ENCODE measurements at places on chromosomes 1 and 21.

- no peak for DNase-seq
These were observed 34.5 kb downstream of the TMPRSS15 start for GRCh38 chr21:18369115-18369514.

GRCh38 chr1:248752161-248753028 is 3.2 kb downstream of the LYPD8 start:
- no peak for DNase-seq

- no peak for DNase-seq
These were observed 217.9 kb downstream of the RWDD3 start for GRCh38 chr1:95451904-95452303.

DNA sequence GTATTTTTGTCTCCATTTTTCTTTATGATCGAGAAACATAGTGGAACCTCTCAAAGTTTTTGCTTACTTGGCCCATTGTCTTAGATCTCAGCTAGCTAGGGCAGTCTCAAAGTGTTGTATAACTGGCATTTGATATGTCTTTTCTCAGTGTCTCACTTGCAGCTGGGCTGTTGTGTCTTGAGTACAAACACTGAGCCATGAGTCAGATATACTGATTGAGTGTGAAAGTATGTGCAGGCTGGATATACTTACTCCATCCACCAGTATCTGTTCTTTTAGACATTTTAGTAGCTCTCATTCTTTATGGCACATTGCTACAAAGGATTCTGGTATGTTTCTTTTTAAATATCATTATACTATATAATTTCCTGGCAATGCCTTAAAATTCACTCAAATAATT is 14.3 kb upstream of the GPR52 start:
- no peak for DNase-seq

GRCh38 chr1:59408608-59409240 is 111.8 kb downstream of the FGGY start:
- DNase-seq: no peak

DNA sequence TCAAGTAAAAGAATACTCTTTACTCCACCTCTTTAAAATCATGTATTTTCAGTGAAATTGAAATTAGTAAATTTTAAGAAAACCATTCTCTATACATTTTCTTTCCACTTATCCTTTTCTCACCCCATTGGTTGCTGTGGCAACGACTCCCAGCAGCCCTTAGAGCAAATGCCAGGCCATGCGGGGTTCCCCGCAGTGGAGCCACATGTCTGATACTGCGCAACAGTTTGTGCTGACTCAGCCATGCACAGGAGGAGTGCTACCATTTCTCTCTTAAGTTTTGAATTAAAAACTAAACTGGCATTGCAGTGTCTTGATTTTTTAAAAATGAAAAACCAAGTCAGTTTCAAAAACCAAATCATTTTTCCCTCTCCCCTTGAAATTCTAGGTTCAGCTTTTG is 214.1 kb upstream of the L1TD1 start:
- DNase-seq: no peak

DNA sequence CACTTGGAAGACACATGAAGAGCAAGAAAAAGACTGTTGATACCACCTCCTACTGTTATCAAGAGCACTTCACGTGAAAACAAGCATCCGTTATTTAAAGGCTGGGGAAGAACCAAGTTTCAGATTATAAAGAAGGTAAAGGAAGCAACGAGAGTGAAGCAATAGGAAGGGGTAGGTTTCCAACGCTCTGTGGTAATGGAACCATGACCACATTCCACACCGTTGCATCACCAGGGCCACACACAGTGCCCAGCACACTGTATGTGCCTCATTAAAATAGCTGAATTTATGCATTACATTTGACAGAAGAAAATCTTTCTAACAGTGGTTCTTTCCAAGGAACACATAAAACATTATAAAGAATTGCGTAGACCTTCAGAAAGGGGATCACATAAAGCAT is 435.8 kb downstream of the MRPL39 start:
- DNase-seq: no peak

GRCh38 chr1:207841901-207842300 is 69.0 kb downstream of the CD34 start:
- no peak for DNase-seq

DNA sequence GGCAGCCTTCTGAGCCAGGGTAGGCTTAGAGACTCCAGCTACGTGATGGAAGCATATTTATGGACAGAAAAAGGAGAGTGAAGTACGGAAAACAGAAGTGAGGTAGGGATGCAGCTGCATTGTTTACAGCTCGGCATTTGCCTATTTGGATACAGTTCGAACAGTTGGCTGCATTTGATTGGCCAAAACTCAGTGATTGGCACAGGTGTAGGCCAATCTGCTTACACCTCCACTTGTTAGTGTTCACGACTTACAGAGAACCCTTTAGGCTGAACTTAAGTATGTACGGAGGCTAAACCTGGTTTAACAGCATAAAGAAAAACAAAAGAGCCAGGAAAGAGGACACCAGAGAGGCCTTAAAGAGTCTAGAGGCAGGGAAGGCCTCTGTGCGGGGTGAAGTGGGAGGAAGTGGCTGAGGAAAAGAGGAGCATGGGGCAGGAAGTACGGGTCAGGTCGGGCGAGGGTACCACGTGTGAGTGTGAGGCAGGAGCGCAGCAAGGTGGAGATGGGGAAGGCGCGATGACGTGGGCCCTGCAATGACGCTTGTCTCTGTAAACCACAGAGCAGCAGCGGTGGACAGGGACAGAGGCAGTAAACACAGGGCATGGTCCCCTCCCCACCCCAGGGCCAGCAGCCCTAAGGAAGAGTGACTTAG is 32.0 kb downstream of the RSPH1 start:
- DNase-seq: no peak

GRCh38 chr1:36285443-36286101 is 20.6 kb upstream of the SH3D21 start:
- DNase-seq: peak; percentile 21

DNA sequence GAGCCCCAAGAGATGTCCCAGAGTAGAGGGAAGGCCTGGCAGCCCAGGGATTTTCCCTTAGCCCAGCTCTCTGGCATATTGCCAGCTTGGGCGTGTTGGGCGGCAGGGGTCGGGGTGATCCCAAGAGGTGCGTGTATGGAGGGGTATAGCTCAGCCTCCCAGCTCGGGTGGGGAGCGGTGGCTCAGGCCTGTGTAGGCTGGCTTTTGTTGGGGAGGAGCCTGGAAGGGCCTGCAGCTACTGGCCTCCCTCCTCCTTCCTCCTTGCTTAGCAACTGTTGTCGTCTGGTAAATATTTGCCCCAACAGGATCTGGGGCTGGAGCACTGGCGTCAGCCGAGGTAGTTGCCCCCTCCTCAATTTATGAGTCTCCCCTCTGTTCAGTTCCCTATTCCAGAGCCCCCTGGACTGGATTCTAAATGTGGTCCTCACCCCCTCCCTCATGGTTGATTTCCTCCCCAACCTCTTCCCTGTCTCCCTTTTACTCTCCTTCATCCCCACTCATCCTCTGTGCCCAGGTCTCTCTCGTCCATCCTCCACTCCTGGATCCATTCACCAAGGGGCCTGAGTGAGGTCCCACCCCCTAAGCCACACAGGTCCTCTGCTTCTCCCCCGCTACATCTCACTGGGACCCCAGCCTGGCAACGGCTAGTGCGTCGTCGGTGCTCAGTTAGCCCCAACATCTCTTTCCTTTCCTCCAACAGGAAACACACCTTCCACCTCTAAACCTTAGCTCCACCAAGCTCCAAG is 10.3 kb upstream of the LMNA start:
- no peak for DNase-seq

DNA sequence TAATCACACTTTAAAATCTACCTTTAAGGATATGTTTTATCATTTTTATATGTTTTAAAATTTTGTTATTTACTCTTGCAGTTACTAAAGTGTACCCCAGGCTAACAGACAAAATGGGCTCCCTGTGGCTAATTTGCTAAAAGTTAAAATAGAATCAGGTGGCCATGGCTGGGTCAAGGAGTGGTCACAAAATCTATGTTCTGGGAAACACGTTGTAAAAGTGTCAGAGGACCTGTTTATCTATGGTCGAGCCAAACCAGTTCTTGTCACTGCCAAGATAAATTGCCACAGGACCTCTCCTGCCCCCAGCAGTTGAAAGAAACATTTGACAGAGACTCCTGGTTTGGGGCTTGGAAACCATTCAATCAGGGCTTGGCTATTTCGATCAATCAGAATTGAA is 21.2 kb upstream of the TTLL7 start:
- DNase-seq: no peak

GRCh38 chr1:230163719-230164118 is 96.7 kb downstream of the GALNT2 start:
- DNase-seq: no peak

- DNase-seq: no peak
These were observed 267.9 kb downstream of the ZNF326 start for GRCh38 chr1:90262791-90263190.

DNA sequence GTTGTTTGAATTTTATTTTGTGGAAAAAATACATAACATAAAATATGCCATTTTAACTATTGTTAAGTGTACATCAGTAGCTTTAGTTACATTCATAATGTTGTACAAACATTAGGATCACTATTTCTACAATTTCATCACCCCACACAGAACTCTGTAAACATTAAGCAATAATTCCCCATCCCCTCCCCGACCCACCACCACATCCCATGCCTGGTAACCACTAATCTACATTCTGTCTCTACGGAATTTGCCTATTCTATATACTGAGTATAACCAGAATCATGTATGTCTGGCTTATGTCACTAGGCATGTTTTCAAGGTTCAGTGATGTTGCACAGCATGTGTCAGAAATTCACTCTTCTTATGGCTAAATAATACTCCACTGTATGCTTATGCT is 47.7 kb downstream of the CDC42BPA start:
- DNase-seq: no peak

DNA sequence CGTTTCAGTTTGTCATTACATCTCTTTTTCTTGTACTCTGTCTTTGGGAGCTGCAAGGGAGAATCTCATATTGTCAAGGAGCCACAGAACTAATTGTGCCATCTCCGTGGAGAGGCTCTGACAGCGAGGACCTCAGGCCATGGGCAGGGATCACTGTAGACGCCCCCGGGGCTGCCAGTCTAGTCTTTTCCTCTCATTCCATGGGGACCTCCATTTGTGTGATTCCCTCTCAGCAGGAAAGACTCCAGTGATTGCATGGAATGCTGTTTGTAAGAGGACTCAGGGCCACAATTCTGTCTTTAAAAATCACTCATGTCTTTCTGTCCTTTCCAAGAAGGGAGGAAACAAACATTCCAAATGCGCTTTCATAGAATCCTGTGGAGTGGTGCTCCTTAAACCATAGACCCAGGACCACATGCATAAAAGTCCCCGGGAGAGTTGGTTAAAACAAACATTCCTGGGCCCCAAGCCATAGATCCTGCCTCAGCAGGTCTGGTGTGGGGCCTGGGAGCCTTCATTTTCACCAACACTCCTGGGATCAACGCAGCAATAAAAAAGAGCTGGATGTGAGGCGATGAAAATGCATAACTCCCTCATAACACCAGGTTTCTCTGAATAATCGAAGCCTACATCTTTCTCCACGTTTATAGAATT is 104.5 kb downstream of the ZP4 start:
- no peak for DNase-seq

DNA sequence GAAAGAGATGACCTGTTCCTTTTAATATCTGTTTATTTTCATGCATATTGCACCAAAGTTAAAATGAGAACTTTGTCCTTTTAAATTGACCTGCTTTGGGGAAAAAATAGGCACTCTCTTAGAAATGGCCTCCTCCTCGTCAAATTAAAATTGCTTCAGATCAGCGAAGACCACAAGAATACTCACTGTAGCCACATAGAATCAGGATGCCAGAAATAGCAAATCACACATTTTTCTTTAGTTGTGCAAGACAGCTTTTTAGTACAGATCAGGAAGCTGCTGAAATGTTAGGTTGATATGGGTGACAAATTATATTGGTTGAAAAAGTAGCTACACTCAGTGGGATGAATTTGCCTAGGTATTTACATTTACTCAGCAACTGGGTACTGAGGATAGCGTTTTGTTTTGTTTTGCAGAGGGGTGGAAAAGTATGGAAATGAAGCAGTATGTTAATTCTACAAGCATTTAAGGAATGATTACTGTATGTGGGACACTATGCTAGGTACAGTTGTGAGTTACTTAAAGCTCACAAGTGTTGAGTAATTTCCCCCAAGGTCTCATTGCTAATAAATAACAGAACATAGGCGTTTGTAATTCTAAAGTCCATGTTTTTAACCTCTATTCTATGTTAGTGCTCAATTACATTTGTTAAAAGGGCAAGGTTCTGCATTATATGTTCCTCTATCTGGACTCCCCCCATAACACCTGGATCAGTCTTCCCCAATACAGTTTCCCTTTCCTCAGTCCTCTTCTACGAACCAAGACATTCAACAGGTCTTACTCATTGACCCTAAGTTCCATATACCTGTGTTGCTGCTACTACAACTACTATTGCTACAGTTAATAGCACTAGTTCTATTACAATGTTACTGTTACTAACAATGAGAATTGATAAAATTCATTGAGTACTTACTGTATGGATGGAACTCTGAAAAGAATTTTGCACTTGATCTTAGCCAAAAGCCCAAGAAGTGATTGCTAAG is 99.4 kb upstream of the S1PR1 start:
- no peak for DNase-seq

DNA sequence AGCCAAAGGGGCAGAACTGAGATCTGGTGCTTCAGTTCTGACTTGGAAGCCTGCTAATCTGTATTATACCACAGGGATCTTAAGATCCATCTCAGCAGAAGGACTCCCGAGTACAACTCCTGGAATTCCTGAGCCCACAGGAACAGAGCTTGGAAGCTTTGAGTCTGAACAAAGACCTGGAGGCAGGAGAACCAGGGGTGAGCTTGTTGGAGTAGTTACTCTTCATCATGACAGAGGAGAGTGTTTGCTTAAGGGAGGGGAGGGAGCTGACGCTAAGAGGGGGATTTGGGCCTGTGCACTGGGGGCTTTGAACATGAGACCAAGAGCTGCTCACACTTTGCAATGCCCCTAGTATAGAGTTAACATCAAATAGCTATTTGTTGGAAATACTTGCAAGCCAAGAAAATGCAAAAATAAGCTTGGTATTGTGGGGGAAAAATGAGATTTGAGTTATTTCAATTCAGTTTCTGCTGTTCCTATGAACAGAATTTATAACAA is 41.1 kb upstream of the TRABD2B start:
- no peak for DNase-seq

DNA sequence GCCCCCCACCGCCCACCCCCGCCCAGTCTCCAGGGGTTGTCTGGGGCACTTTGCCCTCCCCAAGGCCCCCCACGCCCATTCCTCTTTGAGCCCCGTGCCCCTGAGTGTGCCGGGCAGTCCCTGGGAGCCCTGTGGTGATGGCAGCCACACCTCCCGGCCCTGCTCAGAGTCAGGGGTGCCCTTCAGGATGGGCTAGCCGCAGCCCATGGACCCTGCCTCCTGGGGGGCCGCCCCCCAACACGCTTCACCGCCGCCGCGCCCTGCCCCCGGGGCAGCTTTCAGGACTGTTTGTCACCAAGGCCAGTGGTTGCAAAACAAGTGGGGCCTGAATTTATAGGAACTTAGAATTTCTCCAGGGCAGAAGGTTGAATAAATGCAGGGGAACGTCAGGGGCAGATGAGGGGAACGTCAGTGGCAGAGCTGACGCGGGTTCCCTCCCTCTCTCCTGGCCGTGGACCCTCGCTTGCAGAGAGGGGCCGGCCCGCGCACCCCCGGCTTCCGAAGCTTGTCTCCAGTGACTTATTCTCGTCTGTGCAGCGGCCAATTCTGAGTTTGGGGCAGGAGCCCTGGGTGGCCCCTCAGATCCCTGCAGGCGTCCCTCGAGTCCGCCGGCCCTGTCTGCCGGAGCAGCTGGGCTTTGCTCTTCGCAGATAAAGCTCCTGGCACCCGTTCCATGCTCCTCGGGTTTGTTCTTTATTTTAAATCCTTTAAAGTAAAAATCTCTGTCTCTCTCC is 41.2 kb upstream of the ADARB1 start:
- DNase-seq: no peak

Data from activated naive CD4-positive, alpha-beta T cell (primary cell).